ENCODE measurements at places on chromosomes 2 and 18.

DNA sequence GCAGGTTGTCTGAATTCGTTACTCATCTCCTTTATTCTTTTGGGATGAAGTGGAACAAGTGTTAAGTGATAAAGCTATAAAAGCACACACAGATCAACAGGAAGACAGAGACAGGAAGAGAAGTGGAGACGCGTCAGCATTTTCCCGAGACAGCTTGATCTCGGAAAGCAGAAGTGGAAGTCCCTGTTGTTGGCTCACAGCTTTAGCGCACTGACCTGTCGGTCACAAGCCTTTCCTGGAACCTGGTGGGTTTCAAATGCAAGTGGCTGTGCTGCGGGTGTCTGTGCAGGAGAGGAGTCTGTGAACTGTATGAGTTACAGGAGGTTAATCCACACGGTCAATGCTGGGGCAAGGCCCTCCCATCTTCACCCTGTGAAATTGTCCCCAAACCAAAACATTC lies 116.6 kb upstream of the PELI1 start:
- no peak for DNase-seq

DNA sequence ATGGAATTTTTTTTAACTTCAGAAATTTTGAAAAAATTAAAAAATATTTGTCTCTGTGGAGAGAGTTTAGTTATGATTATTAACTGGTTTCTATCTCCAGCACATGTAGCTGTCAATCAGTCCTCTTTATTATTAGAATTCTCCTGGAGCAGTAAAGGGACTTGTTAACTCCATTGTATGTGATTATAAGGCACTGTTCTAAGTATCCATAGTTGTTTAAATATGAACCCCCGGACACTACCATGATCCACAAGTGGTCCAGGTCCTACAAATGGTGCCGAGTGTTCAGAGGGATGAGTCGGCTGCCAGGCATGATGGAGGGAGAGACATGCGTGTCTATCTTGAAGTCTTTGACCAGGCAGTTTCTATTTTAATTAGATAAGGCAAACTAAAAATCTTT lies 492 bp downstream of the CHRNA1 start:
- no peak for DNase-seq

- no peak for DNase-seq
Measured at GRCh38 chr2:26847307-26847654, 651 bp upstream of the DPYSL5 start.

GRCh38 chr2:105721991-105722511 lies 22.7 kb upstream of the NCK2 start:
- no peak for DNase-seq

- no peak for DNase-seq
Measured at GRCh38 chr18:74645679-74646078, 48.0 kb downstream of the ZNF407 start.

- DNase-seq = no peak
Measured at GRCh38 chr18:39453882-39454281, 1888.3 kb upstream of the CELF4 start.

GRCh38 chr2:71923887-71924533 lies 223.7 kb downstream of the CYP26B1 start:
- no peak for DNase-seq

DNA sequence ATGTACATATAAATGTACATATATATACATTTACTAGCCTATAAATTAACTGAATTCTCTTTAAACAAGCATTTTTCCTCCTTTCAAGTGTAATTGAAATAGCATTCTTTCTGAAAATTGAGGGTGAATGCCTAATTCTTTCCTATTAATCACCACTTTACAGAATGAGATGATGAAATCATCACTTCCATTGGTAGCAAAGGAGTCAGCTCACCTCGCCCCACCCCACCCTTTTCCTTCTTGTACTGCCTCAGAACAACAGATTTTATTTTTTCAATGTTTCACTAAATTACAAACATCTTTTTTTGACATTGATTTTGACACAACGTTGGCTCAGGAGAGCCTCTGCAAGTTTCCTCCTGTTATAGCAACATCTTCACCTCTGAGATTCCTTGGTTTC lies 181.9 kb upstream of the CDH7 start:
- no peak for DNase-seq

GRCh38 chr2:37627710-37628109 lies 43.7 kb downstream of the CDC42EP3 start:
- no peak for DNase-seq

- DNase-seq = no peak
Measured at GRCh38 chr2:39283561-39283960, 39.8 kb upstream of the CDKL4 start.

DNA sequence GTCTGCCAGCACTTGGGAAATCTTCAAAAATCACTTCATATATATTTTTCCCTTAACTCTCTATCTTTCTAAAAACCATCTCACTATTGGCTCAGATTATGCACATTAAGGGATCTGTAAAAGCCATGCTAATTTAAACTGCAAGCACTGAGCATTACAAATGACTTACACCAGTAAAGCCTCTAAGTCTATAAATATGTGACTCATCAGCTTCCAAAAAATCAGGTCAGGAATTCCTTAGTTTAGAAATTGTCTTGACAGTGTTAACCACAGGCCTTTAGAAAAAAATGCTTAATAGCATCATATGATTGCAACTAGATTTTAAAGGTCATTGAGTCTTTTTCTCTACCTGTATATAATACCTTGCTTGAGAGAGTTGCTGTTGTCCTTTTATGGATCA lies 1113.6 kb upstream of the PIK3C3 start:
- DNase-seq = no peak

DNA sequence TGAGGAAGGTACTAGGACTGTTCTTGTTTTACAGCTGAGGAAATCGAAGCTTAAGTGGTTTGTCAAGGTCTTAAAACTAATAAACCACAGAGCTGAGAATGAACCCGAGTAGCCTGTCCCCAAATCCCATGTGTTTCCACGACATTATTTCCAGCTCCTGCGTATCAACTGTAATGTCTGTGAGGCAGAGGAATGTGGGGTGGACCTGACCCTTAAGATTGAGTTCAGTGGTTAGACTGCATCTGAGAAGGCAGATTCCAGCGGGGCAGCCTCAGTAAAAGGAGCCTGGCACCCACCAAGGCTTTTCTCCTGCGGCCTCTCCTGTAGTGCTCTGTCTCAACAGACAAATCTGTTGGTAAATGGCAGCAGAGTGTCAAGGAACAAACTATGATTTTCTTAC lies 81.9 kb upstream of the TMEM178A start:
- no peak for DNase-seq

- no peak for DNase-seq
Measured at GRCh38 chr18:62621546-62621945, 93.8 kb upstream of the PHLPP1 start.

- DNase-seq = no peak
Measured at GRCh38 chr2:204027091-204027490, 90.5 kb downstream of the ICOS start.

GRCh38 chr2:55168221-55169154 lies 63.6 kb downstream of the CLHC1 start:
- peak; percentile 5 for DNase-seq

DNA sequence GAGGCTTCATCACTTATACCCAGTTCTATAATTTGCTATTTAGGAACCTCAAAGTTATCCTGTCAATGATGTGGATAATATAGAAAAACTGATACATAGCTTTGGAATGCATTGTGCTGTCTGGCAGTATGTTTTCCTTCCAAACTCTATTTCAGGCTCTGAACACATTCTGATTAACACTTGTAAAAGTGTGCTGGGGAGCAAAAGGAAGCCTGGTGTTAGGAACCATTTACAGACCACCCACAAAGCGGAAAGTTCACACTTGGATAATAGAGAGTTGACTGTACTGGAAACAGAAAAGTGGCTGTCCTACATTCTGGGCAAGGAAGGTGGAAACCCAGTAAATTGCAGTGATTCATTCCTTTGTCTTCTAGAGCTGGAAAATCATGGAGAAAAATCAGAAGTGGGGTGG lies 114.5 kb upstream of the ZFP36L2 start:
- no peak for DNase-seq

- no peak for DNase-seq
Measured at GRCh38 chr2:14615121-14615520, 17.4 kb upstream of the LRATD1 start.

- DNase-seq = no peak
Measured at GRCh38 chr2:39696101-39696553, 30.4 kb downstream of the TMEM178A start.

DNA sequence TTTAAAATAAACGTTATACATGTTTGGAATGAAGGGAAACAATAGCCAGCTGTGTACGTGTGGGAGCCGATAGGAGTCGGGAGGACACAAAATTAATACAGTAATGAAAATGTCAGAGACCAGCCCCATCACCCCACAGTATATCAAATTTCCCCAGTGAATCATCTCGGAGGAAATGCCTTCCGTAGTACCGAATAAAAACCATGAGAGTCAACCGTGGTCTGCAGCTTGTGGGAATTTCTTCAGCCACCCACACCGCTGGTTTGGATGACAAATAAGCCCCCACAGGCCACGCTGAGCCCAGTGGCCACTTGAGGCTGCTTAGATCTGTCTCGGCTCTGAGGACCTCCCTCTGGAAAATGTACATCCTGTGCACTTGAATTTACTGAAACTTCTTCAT lies 133.7 kb downstream of the COL6A3 start:
- DNase-seq = no peak

GRCh38 chr2:141701618-141702017 lies 429.2 kb downstream of the LRP1B start:
- no peak for DNase-seq

DNA sequence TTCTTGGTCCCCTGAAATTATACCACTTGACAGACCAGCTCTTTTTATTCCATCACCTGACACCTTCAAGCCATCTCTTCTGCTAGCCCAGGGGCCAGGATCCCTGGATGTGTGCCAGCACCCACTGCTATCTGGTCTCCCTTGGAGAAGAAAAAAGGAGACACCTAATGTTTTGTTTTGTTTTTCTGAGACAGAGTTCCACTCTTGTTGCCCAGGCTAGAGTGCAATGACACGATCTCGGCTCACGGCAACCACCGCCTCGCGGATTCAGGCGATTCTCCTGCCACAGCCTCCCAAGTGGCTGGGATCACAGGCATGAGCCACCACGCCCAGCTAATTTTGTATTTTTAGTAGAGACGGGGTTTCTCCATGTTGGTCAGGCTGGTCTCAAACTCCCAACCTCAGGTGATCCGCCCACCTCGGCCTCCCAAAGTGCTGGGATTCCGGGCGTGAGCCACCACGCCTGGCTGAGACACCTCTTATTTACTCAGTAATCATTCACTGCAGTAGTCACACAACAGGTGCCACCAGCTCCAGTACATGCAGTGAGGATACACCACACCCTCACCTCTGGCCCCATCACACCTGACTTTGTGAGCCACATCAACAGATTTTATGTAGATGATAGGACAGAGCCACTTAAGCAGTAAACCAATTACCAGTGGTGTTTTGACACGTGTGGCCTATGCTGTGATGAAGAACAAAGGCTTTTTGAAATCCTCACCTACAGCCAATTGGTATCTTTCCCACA lies 42.8 kb upstream of the PCBP1 start:
- no peak for DNase-seq

- DNase-seq = peak; percentile 19
Measured at GRCh38 chr2:198296665-198297308, 492.4 kb downstream of the PLCL1 start.

DNA sequence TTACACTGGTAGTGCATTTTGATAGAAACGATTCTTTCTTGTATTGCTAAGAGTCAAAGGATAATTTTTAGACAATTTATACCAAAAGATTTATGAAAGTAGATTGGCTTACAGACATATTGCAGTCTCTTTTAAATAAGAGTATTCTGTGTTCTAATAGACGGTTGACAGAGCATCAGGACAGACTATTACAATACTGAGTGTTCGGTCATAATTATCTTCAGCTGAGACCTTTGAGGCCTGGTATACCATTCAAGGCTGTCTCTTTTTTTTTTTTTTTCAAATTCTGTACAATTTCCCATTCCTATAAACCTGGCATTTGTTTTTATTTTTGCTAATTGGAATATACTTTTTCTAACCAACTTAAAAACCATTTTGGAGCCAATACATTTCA lies 140.6 kb upstream of the NOSTRIN start:
- DNase-seq = no peak

GRCh38 chr2:163466331-163467250 lies 269.2 kb downstream of the FIGN start:
- no peak for DNase-seq

- DNase-seq = no peak
Measured at GRCh38 chr2:230582851-230583283, 129.8 kb upstream of the CAB39 start.

DNA sequence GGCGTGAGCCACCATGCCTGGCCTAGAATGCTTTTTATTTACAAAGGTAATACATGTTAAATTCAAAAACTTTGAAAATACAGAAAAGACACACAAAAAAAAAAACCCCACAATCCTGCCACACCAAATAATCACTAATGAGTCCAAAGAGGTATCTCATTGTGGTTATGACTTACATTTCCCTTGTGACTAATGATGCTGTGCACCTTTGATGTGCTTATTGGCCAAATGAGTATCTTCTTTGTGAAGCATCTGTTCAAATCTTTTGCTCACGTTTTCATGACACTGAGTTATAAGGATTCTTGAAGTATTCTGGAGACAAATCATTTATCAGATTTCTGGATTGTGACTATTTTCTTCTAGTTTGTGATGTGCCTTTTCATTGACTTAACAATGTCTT lies 6.4 kb upstream of the NLRC4 start:
- no peak for DNase-seq

DNA sequence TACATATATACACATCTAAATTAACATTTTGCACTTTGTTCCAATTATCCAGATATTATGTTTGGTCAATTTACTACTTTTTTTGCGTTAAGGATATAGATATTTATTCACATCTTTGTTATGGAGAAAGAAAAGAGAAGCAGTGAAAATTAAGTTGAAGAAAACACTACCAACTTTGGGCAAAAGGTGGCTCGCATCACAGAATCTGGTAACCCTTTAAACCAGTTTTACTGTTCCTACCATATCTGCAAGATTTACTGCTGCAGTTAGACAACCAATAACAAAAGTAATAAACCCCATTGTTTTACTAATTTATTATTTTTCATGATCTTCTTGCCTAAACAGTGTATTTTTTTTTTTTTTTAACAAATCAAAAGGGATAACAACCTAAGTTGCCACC lies 53.6 kb downstream of the SMAD2 start:
- no peak for DNase-seq

- DNase-seq = no peak
Measured at GRCh38 chr18:50696929-50697328, 122.9 kb downstream of the MRO start.

DNA sequence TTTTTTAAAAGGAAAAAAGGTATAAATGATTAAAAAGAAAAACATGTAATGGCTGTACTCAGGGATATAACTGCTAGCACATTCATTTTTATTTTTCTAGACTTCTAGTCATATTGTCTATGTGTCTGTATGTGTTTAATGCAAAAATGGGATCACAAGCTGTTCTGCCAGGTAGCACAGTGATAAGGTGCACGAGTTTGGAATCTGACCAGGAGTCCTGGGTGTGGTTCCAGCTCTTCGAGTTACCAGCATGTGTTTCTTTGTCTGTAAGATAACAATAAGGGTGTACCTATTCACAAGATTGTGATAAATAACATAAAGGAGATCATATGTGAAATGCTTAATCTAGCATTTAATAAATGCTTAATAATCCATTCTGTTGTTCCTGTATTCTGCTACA lies 145.3 kb downstream of the PKP4 start:
- no peak for DNase-seq

GRCh38 chr2:7745369-7745768 lies 828.2 kb downstream of the RNF144A start:
- DNase-seq = no peak

GRCh38 chr2:173898178-173898668 lies 67.0 kb downstream of the SP3 start:
- no peak for DNase-seq

- DNase-seq = no peak
Measured at GRCh38 chr2:122191331-122191730, 435.9 kb downstream of the TSN start.

- no peak for DNase-seq
Measured at GRCh38 chr2:148861367-148861766, 13.7 kb upstream of the KIF5C start.
